ENCODE measurements at places on chromosomes 2 and 18. TPM values are rescaled to one million over a fixed set of nuclear protein-coding genes. Genes with fewer than 3 reads are reported as not detected.

DNA sequence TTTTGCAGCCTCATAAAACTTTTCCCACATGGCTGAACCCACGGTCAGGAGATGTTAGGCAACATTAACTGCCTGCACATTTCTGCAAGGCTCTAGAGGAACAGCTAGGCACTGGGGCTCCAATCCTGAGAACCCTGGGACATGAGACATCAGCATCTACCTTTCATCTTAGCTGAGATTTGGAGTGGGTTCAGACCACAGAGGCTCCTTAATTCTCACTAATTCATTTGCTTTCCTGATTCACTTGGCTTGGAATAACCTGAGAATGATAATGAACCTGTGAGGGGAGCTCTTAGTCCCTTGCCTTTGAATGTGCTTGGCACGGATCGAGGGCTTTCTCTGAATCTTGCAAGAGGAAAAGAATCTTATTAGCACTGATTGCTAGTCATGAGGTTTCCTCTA is 266.2 kb downstream of the FIGN start:
- DNase-seq = no peak

DNA sequence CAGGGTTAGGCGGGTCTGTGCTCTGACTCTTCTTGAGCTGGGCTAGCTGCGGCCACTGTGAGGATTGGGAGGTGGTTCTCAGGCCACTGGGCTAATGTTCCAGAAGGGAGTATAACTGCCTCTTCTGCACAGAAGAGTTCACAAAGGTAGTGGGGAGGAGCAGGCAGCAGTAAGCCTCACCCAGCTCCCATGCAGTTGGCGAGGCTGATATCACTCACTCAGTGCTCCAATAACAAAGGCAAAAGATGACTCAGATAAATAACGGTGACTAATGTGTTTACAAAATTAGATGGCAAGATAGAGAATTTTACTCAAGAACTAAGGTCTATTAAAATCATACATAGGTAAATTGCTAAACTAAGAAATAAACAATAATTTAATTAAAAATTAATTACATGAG is 174.2 kb upstream of the TMEM200C start:
- no peak for DNase-seq

- no peak for DNase-seq
Measured at GRCh38 chr18:63311118-63312018, 8.2 kb downstream of the BCL2 start.

- DNase-seq = no peak
Measured at GRCh38 chr18:5851998-5852397, 43.3 kb downstream of the TMEM200C start.

DNA sequence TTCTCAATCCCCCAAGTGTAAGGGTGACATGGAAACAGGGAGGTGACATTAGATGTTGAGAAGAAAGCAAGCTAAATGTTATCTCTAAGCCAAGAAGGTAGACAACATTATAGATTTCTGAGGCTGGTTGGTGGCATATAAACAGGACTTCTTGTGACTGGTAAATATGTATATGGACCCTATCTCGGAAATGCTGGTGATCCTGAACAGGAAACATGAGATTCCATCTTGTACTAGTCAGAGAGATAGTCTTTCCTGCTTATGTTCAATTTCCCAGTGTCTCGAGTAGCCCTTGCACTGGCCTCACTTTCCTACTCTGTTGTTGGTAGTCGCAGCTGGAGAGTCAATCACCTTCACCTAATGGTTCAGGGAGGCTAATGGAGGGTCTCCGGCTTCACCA is 26.8 kb downstream of the MOGAT1 start:
- no peak for DNase-seq

DNA sequence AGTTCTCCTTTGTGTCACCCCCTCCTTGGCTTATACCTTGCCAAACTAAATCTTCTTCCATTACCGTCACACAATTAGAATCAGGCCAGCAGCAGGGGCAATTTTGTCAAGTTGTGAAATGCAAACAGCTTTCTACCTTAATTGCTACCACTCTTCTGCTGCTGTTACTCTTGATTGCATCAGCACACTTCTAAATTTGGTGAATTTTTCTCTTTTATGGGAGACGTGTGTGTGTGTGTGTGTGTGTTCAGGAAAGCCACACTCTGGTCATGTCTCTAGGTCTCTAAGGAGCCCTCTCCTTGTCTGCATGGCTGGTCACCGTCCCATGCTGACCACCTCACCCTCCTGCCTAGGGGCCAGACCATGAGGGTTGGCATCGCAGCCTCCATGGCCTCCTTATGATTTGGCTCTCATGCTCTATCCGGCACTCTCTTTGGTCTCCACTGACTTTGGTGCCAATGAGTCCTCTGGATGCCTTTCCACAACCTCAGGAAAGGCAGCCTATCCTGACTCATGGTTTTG is 87.7 kb downstream of the GATA6 start:
- no peak for DNase-seq

DNA sequence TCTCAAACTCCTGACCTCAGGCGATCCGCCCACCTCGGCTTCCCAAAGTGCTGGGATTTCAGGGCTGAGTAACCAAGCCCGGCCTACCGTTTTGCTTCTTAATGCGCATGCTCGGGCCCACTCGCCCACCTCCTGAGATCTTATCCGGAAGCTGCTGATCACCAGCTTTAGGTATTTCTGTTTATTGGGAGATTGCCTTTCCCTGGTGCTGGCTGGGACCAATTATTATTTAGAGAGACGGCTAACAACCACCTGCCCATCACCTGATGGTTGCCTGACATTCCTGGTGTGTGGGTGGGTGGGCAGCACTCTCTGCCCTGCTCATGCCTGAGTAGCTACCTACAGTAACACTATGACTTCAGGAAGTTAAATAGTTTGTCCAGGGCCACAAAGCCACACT is 56.3 kb upstream of the ZNF532 start:
- DNase-seq = no peak

DNA sequence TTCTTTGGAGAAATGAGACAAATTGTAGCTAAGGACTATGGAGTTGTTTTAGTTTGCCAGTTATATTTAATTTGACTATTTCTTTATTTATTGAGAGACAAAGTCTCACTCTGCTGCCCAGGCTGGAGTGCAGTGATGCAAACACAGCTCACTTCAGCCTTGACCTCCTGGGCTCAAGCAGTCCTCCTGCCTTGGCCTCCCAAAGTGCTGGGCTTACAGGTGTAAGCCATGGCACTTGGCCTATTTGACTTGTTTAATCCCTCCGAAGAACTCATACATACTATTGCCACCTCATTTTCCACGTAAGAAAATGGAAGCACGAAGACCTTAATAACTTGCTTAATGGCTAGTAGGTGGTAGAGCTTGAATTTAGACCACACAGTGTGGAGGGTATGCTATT is 988 bp upstream of the RNF144A start:
- no peak for DNase-seq

GRCh38 chr2:109175350-109175678 is 46.3 kb downstream of the SH3RF3 start:
- no peak for DNase-seq

DNA sequence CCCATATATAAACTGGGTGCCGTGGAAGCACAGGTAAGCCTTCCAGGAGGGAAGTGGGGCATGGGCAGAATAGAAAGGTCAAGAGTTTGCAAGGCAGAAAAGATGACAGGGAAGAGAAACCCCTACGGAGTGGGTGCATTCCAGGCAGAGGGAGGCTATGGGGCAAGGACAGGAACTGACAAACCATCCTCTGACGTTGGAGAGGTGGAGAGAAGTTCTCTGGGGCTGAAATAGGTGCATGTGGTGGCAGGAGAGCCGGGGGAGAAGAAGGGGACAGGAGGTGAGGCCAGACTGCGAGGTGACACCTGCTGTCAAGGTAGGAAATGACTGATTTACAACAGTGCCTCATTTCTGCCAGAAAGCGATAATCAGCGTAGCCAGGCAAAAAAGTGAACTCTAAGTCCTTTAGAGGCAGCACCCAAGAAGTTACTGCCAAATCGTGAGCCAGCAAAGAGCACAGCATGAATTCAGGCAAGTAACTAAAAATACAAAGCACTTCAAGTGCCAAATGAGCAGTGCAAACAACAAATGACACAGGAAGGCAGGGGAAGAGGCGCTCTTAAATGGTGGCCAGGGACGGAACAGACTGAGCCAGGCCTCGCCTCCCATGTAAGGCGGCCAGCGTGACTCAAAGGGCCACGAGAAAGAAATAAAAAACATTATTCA is 113.3 kb upstream of the ACVR1C start:
- no peak for DNase-seq

- DNase-seq = no peak
Measured at GRCh38 chr2:130814931-130815680, 21.6 kb upstream of the ARHGEF4 start.

- DNase-seq = no peak
Measured at GRCh38 chr2:165197346-165197745, 6.5 kb downstream of the SCN3A start.

Gene PDE1A
- 21.6 TPM for total RNA-seq

Gene FAM228A
- total RNA-seq = not detected

Gene PECR
- 8.4 TPM for total RNA-seq

Gene DNAH6
- total RNA-seq = 7.8 TPM

Gene RAB27B
- total RNA-seq = 0.41 TPM

Gene FAM237A
- total RNA-seq = not detected

Gene GYPC
- 154 TPM for total RNA-seq

Gene CDK15
- not detected for total RNA-seq

Data from endothelial cell (in vitro differentiated cells).